ENCODE measurements at places on chromosomes 11 and 22.

GRCh38 chr11:125514336-125515101, 18.5 kb upstream of the FEZ1 start:
- DNase-seq, result peak; percentile 85

DNA sequence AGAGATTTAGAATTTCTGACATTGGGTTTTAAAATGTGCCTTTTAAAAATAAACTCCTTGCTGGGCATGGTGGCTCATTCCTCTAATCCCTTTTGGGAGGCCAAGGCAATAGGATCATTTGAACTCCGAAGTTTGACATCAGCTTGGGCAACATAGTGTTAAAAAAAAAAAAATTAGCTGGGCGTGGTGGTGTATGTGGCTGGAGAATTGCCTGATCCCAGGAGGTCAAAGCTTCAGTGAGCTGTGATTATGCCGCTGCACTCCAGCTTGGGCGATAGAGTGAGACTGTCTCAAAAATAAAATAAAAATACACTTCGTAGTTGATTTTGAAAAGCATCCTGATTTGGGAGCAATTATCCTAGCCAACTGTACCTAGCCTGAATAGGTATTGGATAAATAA, 3.4 kb upstream of the APLP2 start:
- no peak for DNase-seq

DNA sequence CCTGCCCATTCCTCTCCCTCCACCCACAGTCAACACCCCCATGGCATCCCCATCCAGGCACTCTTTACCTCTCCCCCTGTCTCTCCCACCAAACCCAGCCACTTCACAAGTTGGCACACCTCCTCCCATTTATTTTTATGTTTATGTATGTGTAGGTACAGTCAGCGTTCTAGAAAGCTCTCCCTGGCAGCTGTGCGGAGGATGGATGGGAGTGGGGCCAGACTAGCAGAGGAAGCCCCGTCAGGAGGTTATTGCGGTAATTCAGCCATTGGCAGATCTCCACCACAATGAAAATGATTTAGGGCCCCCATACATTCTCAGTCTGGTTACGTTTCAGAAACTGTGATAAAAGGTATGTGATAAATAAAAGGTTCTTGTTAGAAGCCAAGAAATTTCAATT, 51.3 kb downstream of the BTG4 start:
- no peak for DNase-seq

GRCh38 chr11:73914284-73914683, 36.5 kb upstream of the DNAJB13 start:
- no peak for DNase-seq

GRCh38 chr11:665062-665703, 28.1 kb downstream of the DRD4 start:
- DNase-seq, result no peak

- no peak for DNase-seq
These were observed 14.0 kb downstream of the C11orf42 start for GRCh38 chr11:6219359-6219758.

DNA sequence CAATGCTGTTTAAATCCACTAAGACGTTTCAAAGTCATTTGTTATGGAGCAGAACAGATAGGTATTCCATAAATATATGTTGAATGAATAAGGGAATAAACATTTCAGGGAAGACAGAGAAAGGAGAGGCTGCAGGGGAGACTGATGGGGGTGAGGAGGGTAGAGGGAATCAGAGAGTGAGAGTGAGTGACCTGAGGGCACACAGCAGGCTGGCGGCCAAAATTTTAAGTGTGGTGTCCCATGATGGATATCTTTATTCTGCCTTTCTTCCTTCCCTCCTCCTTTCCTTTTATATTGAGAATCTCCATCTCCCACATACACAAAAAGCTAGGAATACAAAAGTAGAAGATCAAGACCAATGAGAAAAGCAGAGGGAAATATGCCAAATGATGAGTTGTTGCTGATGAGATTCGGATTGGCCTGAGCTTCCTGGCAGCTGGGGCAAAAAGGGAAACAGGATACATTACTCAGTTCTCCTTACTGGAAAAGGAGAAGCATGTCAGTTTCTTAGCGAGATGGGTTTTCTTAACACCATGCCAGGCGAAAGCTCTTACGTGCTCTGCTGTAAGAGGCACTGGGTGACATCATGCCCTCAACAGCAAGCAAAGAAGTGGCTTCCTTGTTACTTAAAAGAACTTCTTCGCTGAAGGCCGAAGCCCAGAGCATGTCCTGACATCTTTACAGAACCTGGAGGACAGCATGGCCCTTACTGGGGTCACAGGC, 11.2 kb upstream of the CYTH4 start:
- DNase-seq, result no peak

DNA sequence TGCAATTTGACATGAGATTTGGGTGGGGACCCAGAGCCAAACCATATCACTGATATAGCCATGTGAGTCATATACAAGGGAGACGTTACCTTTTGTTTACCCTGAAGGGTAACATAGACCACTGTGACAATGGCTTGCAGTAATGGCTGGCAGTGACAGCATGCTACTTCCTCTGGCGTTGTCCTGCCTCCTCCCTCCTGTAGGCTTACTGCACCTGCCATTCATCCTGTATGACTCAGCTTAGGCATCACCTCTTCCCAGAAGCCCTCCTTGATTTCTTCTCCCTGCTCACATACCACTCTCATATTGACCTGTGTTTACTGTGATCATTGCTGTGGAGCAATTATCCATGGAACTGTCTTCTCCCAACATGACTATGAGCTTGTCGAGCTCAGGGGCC, 12.0 kb upstream of the PVALB start:
- DNase-seq, result no peak

DNA sequence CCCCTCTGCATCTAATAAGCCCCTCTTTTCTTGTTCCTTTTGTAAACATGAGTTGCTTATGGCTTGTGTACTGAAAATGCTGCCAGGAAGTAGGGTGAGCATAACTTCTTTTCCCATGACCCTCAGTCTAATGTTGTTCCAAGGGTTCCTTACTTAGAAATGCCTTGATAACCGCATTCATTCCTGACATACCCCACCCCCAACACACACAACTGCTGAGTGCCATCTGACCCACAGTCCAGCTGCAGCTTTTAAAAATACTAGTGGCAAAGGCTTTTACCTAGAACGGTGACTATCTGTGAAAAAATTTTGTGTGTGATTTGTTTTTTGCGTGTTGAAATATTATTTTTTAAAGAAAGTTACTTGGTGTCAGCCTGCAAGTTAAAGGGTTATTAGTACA, 52.6 kb downstream of the ARHGAP42 start:
- DNase-seq, result no peak

DNA sequence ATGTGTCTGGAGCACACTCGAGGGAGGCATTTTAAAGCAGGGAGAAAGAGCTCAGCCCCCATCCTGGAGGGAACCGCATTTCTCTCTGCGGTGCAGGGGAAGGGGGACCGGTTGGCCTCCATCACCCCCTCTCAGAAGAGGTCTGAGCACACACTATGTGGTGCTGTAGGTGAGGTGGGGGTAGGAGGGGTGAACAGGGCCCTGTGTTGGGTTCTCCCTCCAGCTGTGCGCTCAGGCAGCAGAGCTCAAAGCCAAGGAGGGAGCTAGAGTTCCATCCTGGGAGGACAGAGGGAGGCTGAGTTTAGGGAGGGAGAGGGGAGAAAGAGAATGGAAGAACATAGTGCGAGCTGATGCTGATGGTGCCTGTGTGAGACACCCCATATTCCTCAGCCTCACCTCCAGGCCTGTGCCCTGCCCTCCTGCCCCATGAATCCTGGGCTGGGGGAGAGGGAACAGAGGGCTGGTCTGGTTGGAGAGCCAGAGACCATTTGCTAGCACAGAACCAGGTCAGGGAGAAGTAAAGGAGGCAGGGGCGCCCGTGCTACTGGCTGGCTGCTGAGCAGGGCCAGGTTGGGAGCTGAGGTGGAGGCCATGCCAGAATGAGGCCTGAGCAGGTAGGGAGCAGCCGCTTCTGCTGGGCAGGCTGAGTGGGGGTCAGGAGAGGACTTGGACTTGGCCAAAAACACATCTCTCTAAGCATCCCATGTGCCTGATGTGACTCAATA, 43.7 kb downstream of the ALX4 start:
- DNase-seq, result no peak

DNA sequence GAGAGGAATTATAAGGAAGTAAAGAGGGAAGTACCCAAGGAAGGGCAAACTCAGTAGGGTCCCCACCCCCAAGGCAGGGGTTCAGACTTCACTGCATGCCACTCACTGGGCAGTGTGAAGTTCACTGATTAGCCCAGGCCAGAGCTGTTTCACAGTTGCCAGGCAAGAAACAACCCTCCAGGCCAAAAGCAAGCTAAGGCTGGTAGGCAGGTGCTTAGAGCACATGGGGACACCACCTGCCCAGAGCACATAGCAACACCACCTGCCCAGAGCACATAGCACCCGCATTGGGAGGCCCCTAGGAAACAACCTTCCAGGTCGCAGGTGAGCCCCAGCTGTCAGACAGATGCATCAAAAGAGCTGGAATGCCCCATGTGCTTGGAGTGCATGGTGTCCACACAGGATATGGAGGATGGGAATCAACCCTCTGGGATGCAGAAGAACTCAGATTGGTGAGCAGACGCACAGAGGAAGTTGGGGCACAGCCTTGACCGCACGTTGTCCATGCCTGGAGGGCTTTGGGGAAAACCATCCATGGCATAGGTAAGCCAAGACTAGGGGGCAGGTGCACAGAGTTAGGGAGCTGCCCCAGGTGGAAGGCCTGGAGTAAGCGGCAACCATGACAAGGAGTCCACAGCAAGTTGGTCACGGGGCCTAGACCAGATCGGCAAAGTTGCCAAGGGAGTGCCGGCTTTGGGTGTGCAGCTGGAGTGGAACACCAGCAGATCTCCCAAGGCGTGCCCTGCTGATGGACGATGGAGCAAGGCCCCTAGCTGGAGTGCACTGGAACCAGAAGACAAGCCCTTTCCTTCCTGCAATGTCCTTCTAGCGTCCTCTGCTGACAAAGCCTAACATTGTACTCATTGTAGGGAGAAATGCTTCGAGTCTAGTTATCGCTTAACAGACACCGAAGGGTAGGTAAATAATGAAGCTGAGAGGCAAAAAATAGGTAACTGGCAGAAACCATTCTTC, 7.8 kb upstream of the TMEM216 start:
- no peak for DNase-seq

GRCh38 chr11:34546511-34547209, 33.1 kb upstream of the ELF5 start:
- DNase-seq, result no peak

DNA sequence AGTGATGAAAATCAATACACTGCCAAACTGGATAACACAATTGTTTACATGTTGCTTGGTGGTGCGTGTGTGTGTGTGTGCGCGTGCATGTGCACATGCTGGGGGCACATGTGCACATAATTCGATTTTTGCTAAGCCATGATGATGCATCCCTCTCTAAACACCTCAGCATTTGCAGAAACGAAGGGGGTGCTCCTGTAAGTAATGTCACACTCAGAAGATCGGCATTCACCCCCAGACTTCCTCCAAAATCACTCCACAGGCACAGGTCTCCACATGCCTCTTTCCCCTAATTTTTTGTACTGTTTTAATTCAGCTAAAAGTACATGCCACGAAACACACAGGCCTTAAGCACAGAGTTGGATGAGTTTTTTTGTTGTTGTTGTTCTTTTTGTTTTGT, 341.5 kb downstream of the SHANK2 start:
- DNase-seq, result no peak

DNA sequence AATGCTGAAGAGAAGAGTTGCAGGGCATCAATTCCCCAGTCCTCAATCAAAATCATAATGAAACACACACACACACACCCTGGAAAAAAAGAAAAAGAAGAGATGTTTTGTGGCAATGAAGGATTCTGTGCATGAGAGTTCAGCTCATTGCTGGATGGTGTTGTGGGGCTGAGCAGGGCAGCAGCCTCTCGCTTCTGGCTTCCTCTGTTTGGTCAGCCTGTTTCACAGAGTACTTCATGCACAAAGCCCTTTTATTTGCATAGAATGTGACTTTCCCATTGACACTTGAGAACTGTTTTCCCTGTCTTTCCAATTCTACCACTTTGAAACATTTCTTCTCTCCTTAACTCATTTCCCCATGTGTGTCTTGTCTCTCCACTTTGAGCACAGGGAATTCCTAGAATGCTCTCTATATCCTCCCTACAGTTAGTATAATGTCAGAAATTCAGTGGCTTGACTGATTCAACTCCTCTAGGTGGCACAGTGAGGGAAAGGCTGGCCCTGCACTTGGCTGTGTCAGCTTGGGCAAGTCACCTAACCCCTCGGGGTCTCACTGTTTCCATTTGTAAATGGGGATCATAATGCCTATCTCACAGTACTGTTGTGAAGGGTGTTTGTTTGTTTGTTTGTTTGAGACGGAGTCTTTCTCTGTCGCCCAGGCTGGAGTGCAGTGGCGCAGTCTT, 25.4 kb upstream of the BSX start:
- no peak for DNase-seq

- no peak for DNase-seq
These were observed 587 bp downstream of the MYRF start for GRCh38 chr11:61752925-61753521.

- DNase-seq, result no peak
These were observed 35.8 kb downstream of the ARHGAP1 start for GRCh38 chr11:46664612-46665011.
